ENCODE measurements at places on chromosomes 7 and 10. TPM values are rescaled to one million over a fixed set of nuclear protein-coding genes. Genes with fewer than 3 reads are reported as not detected.

GRCh38 chr10:33739031-33739430 is 404.6 kb upstream of the NRP1 start:
- no peak for DNase-seq

- no peak for DNase-seq
These were observed 114.4 kb upstream of the ADARB2 start for GRCh38 chr10:1851762-1852161.

DNA sequence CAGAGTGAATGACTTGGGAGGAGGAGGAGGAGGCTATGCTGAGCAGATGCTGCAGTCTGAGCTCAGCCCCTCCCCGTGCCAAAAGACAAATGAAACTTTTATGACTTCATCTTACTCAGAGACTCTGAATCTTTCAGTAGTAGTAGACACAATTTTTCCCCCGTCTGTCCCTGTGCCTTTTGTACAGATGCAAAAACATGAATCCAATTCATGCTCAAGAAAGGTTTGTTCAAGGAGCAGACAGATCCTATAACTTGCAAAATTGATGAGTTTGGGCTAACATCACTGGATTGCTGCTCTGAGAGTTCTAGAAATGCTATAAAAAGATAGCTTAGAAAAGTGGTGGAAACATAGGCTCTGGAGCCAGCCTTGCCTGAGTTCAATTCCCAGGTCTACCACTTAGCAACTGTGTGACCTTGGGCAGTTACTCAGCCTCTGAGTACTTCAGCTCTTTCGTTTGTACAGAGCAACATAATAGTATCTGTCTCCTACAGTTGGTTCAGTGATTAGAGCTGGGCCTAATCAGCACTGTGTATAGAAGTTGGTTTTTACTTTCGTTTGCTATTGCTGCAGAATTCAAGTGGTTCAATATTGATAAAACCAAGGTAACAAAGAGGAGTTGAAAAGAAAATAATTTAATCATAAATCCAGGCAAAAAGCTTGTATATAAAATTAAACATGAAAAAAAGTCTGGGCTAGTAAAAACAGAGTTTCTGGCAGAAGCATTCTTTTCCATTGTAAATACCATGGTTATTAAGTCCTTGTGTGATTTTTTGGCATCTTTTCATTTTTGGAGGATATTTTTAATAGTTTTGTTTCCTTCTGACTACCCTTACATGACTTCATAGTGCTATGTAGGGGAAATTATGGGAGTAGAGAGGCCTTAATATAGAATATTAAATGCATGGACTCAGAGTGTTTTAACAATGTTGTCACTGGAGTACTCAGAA is 174.2 kb upstream of the ZNF32 start:
- DNase-seq, result no peak

DNA sequence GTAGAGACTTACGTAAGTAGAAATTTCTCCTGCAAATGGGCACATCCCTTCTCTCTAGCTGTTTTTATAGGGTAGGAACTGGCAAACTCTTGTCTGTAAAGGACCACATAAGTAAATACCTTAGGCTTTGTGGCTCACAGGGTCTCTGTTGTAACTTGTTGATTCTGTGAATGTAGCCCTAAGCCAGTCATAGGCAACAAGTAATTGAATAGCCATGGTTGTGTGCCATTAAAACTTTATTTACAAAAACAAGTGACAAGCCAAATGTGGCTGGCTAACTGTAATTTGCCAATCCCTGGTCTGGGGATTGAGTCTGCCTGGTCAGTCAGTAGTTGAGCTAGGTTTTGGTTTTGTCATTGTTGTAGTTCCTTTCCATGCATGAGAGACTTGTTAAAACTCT is 5.3 kb upstream of the KLF6 start:
- no peak for DNase-seq

GRCh38 chr7:127107601-127108007 is 145.1 kb downstream of the GRM8 start:
- DNase-seq, result no peak

HOXA10 gene
- total RNA-seq, result 1.5 TPM

SLC25A28 gene
- 43.9 TPM for total RNA-seq

WNT2 gene
- total RNA-seq, result 4.7 TPM
